Adrenal gland (tissue), 19 donors: ENCODE measurements at places on chromosomes 7 and 10.

- DNase-seq: no peak
Observed at GRCh38 chr7:49822856-49823255, 49.4 kb downstream of the VWC2 start.

DNA sequence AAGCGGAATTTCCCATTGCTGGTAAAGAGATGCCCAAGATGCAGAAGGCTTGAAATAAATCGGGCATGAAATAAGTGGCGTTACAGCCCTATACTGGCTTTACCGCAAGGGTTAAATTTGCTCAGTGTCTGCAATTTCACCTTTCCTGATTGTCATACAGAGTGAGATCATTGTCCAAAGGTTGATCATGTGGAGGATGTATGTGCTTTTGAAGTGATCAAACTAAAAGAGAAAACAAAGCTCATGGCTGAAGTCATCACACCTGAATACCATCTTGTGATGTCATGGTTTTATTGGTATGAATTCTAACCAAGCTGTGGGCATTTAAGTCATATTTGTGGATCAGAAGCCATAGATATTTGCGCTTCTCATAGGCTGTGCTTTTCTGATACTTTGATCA lies 635.5 kb downstream of the AUTS2 start:
- no peak for DNase-seq

DNA sequence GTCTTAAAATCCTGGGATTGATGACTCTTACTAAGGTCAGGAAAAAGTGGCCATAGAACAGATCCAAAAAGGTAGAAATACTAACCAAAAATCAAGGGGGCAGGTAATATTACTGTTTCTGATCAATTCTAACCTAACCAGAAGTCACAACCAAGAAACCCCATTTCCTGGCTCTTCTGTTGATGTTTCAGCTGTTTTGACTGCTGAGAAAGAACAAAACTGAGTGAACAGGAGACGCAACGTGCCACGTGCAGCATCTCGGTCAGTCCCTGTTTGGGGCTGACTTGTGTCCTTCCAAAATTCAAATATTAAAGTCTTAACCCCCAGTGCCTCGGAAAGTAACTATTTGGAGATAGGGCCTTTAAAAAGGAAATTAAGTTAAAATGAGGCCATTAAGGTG lies 56.8 kb downstream of the JAZF1 start:
- no peak for DNase-seq

DNA sequence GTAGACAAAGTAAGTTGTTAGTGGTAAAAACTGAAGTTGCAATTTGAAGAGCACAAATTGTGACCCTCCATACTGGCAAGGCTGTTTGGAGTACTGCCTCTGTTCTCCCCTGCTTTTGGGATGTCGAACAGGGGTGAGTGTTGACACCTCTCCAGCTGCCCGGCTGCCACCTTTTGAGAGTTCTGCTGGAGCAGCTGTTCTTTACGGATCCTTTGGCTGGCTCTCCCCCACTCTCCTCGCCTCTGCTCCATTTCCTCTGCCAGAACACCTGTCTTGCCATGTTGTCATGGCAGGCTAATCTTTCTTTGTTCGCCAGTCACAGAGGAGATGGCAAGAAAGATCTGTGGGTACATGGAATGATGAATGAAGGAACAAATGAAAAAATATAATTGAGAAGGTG lies 34.9 kb downstream of the INSYN2A start:
- no peak for DNase-seq
